ENCODE measurements at places on chromosomes 2 and 18. TPM values are rescaled to one million over a fixed set of nuclear protein-coding genes. Genes with fewer than 3 reads are reported as not detected.

SCYGR5 gene
- not detected for total RNA-seq

CD226 gene
- 0.32 TPM for total RNA-seq

UGT1A10 gene
- not detected for total RNA-seq

NOL4 gene
- not detected for total RNA-seq

CPO gene
- 0.19 TPM for total RNA-seq

SIX2 gene
- total RNA-seq, result not detected

Measured in bladder microvascular endothelial cell (primary cell).